Right forelimb (tissue), 1 donor: ENCODE measurements at places on chromosomes 7 and 10.
A peak's percentile ranks its signal among the peaks of the same experiment; 100 is the strongest.

- peak; percentile 36 for DNase-seq
These were observed 203.6 kb downstream of the TCF7L2 start for GRCh38 chr10:113153493-113154102.

DNA sequence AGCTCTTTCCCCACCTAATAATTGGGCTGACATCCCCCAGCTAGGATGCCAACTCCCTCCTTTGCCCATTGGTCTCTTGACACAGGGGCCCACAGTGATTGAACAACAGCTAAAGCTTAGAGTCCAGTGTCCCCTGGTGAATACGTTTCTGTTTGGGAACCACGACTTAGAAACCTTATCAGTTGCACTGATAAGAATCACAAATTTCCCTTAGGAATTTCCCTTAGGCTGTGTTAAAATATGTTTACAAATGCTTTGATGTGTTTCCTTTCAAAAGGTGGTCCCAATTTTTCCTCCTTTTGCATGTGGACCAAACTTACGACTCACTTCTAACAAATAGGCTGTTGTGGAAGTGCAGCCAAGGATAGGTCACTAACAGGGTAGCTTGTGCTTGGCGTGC is 126.0 kb upstream of the INHBA start:
- no peak for DNase-seq

GRCh38 chr7:3201937-3202710 is 98.9 kb upstream of the SDK1 start:
- DNase-seq = no peak

GRCh38 chr7:92043637-92044036 is 90.6 kb downstream of the CYP51A1 start:
- no peak for DNase-seq

DNA sequence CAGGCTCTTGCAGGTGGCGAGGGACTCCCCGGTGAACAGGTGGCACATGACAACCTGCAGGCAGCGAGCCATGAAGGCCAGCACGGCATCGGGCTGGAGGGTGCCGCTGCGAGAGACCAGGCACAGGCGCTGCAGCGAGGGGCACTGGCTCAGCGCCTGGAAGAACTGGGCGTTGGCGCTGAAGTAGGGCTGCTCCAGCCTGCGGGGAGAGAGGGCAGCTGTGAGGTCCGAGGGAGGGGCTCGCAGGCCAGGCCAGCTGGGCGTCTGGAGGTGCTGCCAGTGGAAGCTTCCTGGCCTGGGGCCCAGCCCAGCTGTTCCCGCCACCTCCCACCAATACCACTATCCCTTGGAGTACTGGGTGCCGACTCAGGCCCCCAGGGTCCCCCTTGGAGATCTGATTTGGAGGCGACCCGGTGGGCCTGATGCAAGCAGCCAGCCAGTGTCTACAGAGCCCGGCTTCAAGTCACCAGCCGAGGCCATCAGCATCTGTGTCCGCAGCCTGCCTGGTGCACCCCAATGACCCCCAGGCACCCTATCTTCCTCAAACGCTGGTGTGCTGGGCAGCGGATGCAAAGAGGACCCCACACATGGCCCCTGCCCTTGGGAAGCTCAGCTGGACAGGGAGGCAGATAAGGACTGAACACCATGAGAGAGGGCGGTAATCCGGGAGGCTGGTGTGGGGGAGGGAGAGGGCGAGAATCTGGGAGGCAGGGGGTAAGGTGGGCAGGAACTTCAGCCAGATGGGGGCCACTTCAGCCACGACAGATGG is 67.8 kb upstream of the TNRC18 start:
- DNase-seq = no peak

DNA sequence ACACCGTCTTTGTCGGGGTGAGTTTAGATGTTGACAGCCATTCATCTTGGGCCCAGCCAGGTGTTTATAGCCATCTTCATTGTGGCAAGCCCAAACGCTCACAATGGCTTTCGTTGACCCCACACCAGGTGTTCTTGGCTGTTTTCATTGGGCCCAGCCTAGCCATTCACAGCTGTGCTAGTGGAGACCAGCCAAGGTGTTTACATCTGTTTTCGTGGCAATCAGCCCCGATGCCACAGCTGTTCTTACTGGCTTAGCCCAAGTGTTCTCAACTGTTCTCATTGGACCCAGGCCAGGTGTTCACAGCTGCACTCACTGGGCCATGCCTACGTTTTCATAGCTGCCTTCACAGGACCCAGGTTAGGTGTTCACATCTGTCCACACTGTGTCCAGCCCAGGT is 7.7 kb downstream of the FRG2B start:
- no peak for DNase-seq

DNA sequence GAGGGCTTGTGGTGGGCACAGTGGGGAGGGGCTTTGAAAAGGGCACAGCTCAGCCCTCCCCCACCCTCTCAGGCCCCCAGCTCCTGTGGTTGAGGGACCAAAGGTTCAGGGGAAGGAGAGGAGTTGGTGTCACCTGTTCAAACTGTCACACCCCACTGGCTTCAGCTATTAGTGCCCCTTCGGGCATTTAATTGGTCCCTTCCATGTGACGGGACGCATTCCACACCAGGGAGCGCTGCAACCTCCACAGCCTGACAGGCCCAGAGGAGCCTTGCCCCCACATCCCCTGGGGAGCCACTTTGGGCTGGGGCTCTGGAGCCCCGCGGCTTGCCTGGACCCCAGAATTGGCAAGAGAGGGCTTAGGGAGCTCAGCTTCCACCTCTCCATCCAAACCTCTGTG is 75.7 kb downstream of the C10orf105 start:
- no peak for DNase-seq

DNA sequence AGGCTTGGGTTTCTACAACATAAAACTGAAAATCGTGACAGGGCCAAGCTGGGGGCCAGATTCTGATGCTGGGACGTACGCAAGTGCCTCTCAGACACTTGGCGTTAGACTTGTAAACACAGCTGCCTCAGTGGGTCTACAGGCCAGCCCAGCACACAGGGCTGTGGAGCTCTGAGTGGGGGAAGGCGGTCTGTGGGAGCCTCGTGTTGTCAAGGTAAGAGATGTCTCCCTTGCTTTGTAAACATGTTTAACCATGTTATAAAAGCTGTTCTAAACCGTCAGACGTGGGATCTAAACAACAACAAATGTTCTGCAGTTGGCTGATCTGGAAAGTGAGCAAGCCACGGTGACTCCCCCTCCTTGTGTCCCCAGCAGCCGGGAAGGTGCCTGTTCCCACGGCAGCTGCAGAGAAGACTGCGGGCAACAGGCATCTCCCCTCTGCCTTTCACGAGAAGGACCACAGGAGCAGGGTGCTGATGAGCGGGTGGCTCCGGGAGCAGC is 67.8 kb downstream of the ZRANB1 start:
- DNase-seq = no peak

GRCh38 chr10:17025444-17026295 is 103.9 kb downstream of the CUBN start:
- DNase-seq = no peak

DNA sequence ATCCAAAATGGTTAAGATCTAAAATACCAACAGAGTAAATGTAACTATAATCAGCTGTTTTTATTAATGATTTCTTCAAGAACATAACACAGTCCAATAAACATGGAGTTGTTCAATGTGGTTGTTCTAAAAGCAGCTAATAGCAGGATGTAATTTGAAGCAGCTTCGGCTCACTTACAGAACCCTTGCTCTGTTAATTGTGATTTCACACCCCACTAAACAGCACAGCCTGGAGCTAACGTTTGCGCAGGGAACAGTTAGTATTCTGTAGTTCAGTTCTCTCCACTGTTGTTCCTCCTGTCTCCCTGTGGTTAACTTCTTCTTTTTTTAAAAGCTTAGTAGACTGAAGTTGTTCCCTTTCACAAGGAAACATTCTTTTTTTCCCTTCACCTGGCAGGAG is 104.0 kb downstream of the GRM3 start:
- DNase-seq = no peak

GRCh38 chr10:114402233-114402632 is 2.1 kb downstream of the AFAP1L2 start:
- no peak for DNase-seq

GRCh38 chr7:107505997-107506673 is 36.3 kb downstream of the GPR22 start:
- no peak for DNase-seq

DNA sequence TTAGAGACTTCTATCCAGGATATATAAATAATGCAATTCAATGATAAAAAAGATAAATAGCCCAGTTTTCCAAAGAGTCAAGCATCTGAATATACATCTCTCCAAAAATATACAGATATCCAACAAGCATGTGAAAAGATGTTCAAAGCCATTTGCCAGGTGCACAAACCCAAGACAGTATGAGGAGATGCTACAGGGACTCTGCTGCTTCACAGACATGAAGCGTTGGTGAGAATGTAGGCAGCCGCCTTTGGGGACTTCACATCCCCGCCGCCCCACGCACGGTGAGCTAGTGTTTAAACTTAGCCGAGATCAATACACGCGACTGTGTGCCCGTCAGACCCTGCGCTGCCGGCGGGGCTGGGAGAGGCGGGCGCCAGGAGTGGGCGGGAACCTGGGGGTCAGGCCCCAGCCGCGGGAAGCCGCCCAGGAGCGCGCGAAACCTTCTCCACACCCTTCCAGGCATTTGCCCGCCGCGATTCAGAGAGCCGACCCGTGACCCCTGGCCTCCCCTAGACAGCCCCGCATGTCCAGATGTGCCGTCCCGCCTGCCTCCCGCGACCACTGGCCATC is 927 bp upstream of the ALOX5 start:
- no peak for DNase-seq

DNA sequence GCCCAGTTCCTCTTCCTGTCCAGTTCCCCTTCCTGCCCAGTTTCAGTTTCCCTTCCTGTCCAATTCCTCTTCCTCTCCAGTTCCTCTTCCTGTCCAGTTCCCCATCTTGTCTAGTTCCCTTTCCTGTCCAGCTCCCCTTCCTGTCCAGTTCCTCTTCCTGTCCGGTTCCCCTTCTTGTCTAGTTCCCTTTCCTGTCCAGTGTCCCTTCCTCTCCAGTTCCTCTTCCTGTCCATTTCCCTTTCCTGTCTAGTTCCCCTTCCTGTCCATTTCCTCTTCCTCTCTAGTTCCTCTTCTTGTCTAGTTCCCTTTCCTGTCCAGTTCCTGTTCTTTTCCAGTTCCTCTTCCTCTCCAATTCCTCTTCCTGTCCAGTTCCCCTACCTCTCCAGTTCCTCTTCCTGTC is 68.1 kb upstream of the ADCY1 start:
- DNase-seq = no peak

GRCh38 chr7:2165239-2165609 is 67.5 kb downstream of the MAD1L1 start:
- DNase-seq = no peak

DNA sequence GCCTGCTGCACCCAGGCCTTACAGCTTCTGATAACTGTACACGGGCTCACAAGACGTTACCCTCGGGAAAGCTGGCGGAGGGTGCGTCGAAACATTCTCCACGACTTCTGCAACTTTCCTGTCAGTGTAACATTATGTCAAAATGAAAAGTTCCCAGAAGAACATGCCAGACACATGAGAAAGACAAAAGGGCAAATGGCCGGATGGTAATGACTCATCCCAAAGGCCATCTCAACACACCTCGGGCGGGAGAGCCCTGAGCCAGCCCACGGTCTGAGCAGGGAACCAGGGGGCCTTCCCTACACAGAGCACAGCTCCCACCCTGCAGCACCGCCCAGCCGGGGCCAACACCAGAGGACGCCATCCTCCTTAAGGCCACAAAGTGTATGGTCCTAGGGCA is 118.7 kb downstream of the MAD1L1 start:
- no peak for DNase-seq

DNA sequence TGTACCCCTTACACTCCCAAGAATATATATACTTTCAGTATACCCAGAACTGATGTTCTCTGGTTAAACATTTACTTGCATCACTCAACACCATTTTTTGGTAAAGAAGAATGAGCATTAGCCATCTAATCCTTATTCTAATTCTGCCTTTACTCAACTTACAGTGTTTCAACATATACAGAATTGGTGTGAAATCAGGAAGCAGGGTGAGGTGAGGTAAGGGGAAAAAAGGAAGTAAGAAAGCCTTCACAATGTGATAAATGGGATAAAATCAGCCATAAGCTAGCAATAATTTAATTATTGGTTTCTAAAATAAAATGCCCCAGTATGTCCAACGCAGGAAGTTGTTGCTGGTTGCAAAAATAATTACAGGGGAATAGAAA is 605.4 kb downstream of the KCNMA1 start:
- DNase-seq = no peak

- no peak for DNase-seq
These were observed 2.1 kb upstream of the PALD1 start for GRCh38 chr10:70476249-70477035.

- peak; percentile 46 for DNase-seq
These were observed 929 bp downstream of the HOXA6 start for GRCh38 chr7:27146491-27147198.

- DNase-seq = peak; percentile 15
These were observed 119.7 kb upstream of the PPP2R2D start for GRCh38 chr10:131781076-131781475.

GRCh38 chr10:96858038-96858705 is 26.1 kb downstream of the LCOR start:
- DNase-seq = no peak

- DNase-seq = no peak
These were observed 20.8 kb downstream of the TSPAN14 start for GRCh38 chr10:80474941-80475340.

- DNase-seq = no peak
These were observed 4.2 kb downstream of the LIPF start for GRCh38 chr10:88668465-88668864.

DNA sequence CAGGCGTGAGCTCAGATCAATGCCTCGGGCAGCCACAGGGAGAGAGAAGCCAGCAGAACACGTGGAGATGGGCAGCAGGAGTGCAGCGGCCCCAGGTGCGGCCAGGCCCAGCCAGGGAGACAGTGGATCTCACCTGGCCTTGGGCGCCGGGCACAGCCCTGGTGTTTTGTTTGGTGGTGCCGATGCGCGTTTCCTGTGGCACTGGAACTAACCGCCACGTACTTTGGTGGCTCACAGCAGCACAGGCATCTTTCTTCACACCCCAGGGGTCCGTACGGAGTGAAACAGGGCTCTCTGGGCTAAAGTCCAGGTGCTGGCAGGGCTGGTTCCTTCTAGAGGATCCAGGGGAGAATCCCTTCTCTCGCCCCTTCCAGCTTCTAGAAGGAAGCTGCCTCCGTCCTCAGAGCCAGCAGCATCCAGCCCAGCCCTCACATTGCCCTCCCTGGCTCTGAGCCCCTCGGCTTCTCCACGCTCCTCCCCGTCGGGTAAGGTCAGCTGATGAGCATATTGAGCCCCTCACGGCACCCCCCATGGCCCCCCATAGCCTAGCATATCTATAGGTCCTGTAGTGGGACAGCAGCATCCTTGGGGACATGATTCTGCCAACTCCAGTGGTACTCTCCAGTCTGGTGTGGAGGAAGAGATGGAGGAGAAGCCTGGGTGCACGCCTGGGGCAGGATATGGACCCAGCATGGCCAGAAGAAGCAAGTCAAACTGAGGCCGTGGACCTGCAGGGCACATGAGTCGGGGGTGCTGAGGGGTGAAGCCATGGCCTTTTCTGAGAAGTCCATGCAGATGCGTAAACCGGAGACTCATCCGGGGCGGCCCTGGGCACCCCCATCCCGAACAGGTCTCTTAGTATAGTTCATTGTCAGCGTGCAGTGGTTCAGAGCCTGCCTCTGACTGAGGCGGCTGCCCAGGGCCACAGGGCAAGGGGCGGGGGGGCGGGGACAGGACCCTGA is 43.4 kb upstream of the PPP2R2D start:
- no peak for DNase-seq

- DNase-seq = no peak
These were observed 2.5 kb upstream of the ZNF33A start for GRCh38 chr10:38007991-38008390.

- no peak for DNase-seq
These were observed 53.6 kb upstream of the LRRC17 start for GRCh38 chr7:102859084-102859798.

- DNase-seq = no peak
These were observed 20.8 kb downstream of the BRAF start for GRCh38 chr7:140903741-140904480.

- DNase-seq = no peak
These were observed 684.5 kb downstream of the GATA3 start for GRCh38 chr10:8738987-8739386.
